ENCODE measurements at places on chromosomes 6 and 20.

DNA sequence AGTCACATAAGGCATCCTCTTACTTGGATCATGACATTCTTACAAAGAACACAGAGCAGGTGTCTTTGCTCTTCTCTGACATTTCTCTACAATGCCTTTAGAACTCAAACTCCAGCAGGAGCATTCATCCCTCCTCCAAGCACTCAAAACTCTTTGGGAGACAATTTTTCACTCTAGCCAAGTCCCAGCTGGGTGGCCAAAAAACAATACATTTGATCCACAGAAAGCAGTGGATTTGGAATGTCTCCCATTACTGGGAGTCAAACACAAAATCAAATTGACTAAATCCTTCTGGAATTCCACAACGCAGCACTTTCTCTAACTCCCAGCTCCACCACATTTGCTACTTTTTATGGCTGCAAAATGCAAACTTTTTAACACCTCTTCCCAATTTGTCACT is 108.6 kb upstream of the VGLL2 start:
- no peak for DNase-seq

DNA sequence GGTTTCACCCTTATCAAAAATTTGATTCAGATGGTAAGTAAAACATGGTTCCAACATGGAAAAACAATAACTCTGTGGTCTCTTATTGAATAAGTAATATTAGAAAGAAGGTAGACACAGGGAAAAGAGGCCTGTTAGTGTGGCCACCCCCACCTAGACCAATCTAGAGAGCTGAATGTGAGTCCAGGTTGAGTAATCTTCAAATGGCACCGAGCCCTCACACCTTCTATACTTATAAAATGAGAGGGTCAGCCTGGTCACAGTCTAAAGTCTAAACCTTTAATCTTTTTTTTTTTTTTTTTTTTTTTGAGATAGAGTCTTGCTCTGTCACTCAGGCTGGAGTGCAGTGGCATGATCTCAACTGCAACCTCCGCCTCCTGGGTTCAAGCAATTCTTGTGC is 6.9 kb downstream of the FAM184A start:
- no peak for DNase-seq

DNA sequence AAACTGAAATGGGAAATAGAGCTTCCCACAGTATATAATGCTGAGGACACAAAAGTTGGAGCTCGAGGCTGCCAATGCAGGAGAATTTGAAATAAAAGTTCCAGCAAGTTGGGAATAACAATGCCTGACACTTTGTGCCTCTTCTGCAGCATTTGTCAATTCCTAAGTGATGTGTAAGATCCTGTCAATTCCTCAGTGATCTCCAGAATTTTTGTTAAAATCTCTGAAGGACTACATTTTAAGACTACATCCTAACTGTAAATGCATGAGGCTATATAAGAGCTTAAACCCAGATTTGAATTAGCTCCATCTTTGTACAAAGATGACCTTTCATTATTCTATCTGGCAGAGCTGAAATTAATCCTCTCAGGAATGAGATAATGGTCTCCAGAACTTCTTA is 208.2 kb downstream of the COL12A1 start:
- DNase-seq: no peak

GRCh38 chr6:156848123-156848522 is 70.9 kb downstream of the ARID1B start:
- no peak for DNase-seq

- no peak for DNase-seq
Measured at GRCh38 chr6:125834348-125834747, 43.6 kb downstream of the NCOA7 start.

GRCh38 chr6:152098683-152099082 is 291.2 kb downstream of the ESR1 start:
- DNase-seq: no peak

DNA sequence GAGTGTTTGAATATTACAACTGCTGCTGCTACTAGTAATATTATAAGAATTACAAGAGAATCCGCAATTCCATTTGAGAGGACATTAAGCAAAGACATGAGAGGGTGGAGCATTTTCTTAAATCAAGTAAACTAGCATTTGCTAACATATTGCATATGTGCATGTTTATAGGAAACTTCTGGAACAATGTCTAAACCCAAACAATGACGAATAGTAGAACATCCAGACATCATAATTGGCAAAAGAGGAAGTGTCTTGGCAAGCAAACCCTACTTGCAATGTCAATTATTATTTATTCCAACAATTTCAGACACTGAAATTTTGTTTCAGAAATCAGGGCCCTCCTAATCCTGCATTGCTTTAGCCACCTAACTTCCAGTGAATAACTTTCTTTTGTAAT is 1155.3 kb upstream of the GJE1 start:
- no peak for DNase-seq

GRCh38 chr6:161227004-161227960 is 46.6 kb downstream of the AGPAT4 start:
- no peak for DNase-seq

GRCh38 chr6:48176645-48177308 is 65.8 kb upstream of the PTCHD4 start:
- no peak for DNase-seq

All from amniotic stem cell (primary cell).